ENCODE measurements at places on chromosomes 2 and 18.
A peak's percentile ranks its signal among the peaks of the same experiment; 100 is the strongest.

DNA sequence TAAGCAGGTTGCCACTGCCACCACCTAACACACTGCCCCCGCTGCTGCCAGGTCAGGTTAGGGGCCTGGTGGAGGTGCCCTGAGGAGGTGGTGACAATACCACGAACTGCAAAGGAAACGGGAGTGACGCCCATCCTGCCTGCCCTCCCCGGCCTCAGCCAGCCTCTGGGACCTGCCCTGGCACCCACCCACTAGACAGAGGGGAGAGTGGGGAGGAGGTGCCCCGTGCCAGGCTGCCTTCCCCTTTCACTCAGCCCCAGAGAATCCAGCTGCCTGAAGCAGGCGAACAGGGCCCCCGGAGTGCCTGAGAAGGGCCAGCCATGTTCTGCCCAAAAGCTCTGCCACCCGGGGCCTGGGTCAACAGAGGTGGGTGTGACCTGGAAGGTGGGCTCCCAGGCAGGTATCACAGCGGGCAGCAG lies 44.5 kb upstream of the FOSL2 start:
- no peak for DNase-seq

DNA sequence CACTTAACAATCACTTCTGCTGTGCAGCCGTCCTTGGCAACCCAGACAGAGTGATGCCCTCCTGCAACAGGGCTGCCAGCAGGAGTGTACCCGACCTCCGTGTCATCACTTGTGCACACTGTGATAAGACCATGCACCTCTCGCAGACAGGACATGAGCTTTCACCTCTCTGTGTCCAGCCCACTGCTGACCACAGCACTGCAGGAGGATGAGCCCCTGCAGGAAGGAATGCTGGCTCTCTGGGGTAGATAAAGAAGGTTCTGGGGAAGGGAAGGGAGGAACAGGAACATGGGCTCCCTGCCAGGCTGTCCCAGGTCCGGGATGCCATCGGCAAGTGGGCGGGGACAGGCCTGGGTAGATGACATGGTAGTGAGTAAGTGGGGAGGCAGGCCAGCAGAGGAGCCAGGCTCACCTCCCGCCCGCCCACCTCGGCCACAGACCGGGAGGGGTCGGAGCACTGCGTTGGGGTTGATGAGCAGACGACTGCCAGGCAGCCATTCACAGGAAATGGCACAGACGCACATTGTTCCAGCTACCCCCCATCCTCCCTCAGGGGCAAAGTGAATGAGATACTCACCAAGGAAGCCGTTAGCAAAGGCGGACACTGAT lies 18.6 kb upstream of the COL6A3 start:
- peak; percentile 63 for DNase-seq

GRCh38 chr2:127719301-127720218 lies 18.3 kb downstream of the SFT2D3 start:
- no peak for DNase-seq

DNA sequence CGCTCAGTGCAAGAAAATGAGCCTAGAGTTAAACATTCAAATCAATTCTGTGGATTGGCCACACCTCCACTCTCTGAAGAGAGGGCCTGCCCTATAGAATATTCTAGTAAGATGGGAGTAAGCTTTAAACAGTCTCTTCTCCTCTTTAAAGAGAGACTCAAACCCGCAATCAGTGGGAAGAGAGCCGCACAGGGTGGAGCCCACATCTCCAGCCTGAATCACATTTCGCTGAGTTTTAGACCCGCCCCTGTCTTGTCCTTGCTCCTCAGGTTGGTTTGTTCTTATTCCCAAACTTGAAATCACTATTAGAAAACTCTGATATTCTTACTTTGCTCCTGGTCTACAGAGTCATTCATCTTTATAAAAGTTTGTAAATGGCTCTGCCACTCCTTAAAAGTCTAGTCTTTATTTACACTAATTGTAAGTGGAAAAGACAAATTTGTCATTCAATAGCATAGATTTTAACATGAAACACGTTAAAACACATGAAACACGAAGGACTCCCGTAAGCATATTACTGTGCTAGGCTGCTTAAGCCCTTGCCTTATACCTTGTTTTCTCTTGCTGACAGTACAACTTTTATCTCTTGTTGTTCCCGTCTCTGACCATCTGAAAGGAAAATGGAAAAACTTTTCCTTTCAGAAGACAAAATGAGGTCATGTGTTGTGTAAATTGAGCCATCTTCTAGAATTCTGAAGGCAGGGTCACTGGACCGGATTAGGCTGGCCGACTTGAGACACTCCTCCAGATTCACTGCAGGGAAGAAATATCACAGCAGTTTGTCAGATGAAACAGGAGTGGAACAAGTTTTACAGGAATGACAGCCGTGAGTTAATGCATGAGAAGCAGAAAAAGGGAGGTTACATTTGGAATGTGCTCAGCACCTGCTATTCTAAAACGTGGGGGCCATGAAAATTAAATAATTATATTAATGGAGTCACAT lies 5.6 kb downstream of the DSC1 start:
- no peak for DNase-seq

- DNase-seq = no peak
These were observed 181.5 kb downstream of the EN1 start for GRCh38 chr2:118665784-118666529.

GRCh38 chr2:179268277-179268925 lies 3.8 kb upstream of the SESTD1 start:
- peak; percentile 44 for DNase-seq

DNA sequence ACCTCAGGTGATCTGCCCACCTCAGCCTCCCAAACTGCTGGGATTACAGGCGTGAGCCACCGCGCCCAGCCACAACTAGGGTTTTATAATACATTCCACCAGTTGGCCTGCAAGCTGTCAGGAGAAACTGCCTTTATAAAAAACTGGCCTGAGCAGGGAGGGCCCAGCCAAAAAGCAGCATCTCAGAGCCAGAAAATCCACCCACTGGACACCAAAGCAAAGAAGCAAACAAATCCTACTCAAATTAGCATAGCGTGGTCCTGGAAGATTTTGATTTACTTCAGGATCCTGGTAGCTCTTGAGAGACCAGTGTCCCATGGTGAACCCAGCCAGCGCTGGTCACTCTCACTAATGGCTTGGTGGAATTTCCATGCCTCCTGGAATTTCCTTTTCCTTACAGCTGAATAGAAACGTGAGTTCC lies 60.0 kb upstream of the PXDN start:
- DNase-seq = no peak

- DNase-seq = no peak
These were observed 2.8 kb downstream of the CRYGB start for GRCh38 chr2:208142925-208143799.

GRCh38 chr2:30503695-30504052 lies 56.6 kb downstream of the LCLAT1 start:
- no peak for DNase-seq

DNA sequence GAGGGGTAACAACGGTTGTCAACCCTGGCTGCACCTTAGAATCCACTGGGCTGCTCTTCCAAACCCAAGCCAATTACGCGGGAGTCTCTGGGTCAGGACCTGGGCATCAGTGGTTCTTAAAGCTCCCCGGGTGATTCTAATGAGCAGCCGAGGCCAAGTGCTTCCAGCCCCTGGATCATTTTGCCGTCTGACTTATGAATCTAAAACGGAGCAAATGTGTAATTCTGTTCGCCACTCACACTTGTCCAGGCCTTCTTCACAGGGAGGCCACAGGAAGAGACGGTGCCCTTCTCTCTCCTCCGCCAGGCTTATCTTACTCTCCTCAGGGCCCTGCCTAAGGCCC lies 78.5 kb downstream of the MCFD2 start:
- DNase-seq = no peak

DNA sequence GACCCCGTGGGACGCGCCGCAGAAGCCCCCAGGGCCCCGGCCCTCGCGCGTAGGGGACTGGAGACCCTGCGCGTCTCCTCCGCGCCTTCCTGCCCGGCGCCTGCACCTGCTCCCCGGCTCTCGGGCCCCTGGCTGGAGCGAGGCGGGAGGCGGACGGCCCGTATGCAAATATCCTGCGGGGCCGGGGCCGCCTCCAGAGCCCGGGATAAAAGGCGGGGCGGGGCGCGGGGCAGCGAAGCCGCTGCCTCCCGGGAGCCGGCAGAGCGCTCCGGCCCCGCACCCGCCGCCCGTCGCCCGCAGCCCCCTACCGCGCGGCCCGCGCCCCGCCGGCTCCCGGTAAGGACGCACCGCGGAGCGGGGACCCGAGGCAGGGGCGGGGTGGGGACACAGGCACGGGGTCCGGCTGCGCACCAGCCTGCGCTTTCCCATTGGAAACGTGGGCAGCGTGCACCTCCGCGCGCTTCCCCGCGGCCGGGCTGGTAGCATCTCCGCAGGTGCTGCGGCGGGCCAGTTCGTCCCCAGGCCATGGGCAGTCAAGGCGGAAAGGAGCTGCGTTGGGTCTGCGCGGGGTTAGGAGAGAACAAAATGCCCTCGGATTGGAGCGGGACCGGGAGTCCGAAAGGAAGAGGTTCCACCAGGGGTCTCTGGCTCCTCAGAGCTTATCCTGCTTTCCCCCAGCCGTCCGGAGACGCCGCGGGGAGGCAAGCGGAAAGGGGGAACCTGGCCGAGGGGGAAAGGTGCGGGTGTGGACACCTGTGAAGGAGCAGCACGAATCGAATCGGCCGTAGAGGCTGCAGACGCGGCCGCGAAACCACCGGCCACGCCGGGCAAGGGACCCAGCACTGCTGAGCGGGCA lies at the start of gene ATP6V1C2:
TSS of gene ATP6V1C2 (plus strand) at position 235 of the 856 bp plus-strand sequence. CDS start 1,220 bp downstream, outside the sequence.
- no peak for DNase-seq

- DNase-seq = no peak
These were observed 5.3 kb downstream of the MLPH start for GRCh38 chr2:237492137-237492890.

GRCh38 chr2:132929786-132930185 lies 259.8 kb upstream of the LYPD1 start:
- no peak for DNase-seq

GRCh38 chr2:179571252-179571651 lies 290.2 kb downstream of the ZNF385B start:
- no peak for DNase-seq

- no peak for DNase-seq
These were observed 38.4 kb downstream of the XIRP2 start for GRCh38 chr2:166926657-166927056.

DNA sequence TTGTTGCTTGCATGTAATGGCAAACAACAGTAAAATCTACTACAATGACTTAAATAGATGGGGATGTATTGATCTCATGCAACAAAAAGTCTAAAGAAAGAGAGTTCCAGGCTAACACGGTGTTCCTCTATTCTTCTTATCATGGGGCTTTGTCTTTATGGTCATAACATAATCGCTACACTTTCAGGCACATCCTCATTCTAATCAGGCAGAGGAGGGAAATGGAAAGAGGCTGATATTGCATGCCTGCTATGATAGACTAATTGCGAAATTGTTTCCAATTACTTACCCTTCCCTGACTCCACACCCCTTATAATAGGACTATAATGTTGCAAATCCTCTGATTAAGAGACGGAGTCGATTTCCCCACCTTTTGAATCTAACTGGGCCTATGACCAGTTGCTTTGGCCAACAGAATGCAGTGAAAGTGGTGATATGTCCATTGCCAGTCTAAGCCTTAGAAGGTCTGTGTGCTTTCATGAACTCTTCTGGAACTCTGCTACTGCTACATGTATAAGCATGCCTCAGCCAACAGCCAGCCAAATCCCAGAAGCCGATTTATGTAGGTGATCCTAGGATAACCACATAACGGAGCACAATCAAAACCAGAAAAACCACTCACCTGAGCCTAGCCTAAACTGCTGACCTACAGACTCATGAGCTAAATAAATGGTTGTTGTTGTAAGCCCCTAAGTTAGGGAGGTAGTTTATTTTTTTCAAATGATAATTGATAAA lies 180.3 kb upstream of the TACR1 start:
- DNase-seq = no peak

GRCh38 chr2:239629926-239630617 lies 229.3 kb upstream of the HDAC4 start:
- DNase-seq = no peak

GRCh38 chr18:59382383-59382782 lies 23.3 kb upstream of the LMAN1 start:
- DNase-seq = no peak

DNA sequence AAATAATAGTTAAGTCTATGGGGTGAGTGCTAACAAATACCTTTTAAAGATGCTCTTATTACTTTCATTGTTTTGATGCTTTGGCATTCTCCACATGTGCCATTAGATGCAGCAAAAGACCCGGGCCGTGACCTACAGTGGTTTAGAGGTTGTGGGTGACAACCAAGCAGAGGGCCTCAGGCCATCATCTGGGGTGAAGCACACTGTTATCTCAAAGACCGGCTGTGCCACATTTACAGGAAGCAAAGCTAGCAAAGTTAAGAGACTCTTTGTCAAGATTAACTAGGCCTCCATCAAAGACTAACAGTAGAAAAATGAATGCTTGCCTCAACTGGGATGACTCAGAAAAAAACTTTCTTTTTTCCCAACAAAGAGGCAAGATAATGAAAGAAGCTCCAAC lies 695.3 kb downstream of the SATB2 start:
- no peak for DNase-seq

DNA sequence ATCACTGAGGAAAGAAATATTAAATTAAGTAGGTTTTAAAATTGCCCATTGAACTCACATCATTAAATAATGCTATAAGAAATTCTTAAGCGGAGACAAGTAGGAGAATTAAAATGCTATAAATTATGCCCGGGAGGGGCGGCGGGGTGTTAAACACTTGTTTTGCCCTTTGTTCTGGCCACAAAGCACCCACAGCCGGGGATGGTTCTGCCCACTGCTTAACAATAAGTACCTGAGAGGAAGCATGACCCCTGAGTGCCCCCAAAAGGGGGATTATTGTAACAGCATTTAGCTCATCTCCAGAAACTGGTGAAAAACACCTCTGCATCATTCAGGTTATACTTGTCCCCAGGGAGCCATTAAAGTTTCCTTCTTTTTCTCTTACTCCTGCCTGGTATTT lies 332.7 kb upstream of the POU3F3 start:
- DNase-seq = no peak

DNA sequence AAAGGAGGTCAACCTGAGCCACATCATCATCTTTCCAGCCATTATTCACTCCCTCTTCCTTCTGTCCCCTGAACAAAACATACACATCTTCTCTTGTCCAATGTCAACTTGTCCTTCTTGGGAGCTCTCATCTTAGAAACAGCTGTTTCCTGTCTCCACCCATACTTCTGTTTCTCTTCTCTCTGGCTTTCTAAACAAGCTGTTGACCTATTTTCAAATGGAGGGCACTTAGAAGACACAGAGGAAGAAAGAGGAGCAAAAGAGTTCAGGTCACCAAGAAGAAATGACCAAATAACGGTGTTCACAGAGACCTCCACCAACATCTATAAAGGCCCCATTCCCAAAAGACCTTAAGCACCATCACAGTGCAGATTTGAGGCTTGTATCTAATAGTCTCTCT lies 355.9 kb upstream of the HNRNPA3 start:
- DNase-seq = no peak
